ENCODE measurements at places on chromosomes 2 and 18. TPM values are rescaled to one million over a fixed set of nuclear protein-coding genes. Genes with fewer than 3 reads are reported as not detected.

MAPRE3 gene
- 3.2 TPM for total RNA-seq

IL1R2 gene
- 5.9 TPM for total RNA-seq

DYNAP gene
- not detected for total RNA-seq

LAMA1 gene
- total RNA-seq, result 82.3 TPM

SIX2 gene
- total RNA-seq, result 0.47 TPM

APLF gene
- 9.0 TPM for total RNA-seq

PDCD1 gene
- not detected for total RNA-seq

MOCOS gene
- total RNA-seq, result 4.7 TPM

BUB1 gene
- 9.5 TPM for total RNA-seq

OTOF gene
- under 0.01 TPM for total RNA-seq

COL4A4 gene
- 6.8 TPM for total RNA-seq

CROCC2 gene
- 0.12 TPM for total RNA-seq

PRSS56 gene
- total RNA-seq, result not detected

AQP12A gene
- not detected for total RNA-seq

WNT6 gene
- not detected for total RNA-seq

GMCL1 gene
- total RNA-seq, result 5.9 TPM

DUSP2 gene
- 0.12 TPM for total RNA-seq

GREB1L gene
- total RNA-seq, result 0.23 TPM

PSTPIP2 gene
- 2.1 TPM for total RNA-seq

TYMS gene
- total RNA-seq, result 14.7 TPM

LYPD6 gene
- total RNA-seq, result not detected
